Muscle of arm (tissue), 14 donors: ENCODE measurements at places on chromosomes 3 and 15. TPM values are rescaled to one million over a fixed set of nuclear protein-coding genes. Genes with fewer than 3 reads are reported as not detected.

The ACOX2 gene
- polyA plus RNA-seq = 23.6 TPM

The MUSTN1 gene
- 68.3 TPM for polyA plus RNA-seq

The LRRC34 gene
- polyA plus RNA-seq = not detected

The ITIH1 gene
- polyA plus RNA-seq = 0.34 TPM

The ESYT3 gene
- 10.4 TPM for polyA plus RNA-seq

The LRRN1 gene
- polyA plus RNA-seq = 115 TPM

The CKMT1A gene
- not detected for polyA plus RNA-seq

The PRSS50 gene
- 0.10 TPM for polyA plus RNA-seq

The GABRB3 gene
- 2.1 TPM for polyA plus RNA-seq

The ACTRT3 gene
- 3.0 TPM for polyA plus RNA-seq

The TRH gene
- polyA plus RNA-seq = 0.36 TPM

The ARNT2 gene
- polyA plus RNA-seq = 6.8 TPM
